Activated naive CD4-positive, alpha-beta T cell (primary cell): ENCODE measurements at places on chromosomes 11 and 22.

GRCh38 chr11:46036009-46036408, 85.2 kb downstream of the PHF21A start:
- DNase-seq, result no peak

DNA sequence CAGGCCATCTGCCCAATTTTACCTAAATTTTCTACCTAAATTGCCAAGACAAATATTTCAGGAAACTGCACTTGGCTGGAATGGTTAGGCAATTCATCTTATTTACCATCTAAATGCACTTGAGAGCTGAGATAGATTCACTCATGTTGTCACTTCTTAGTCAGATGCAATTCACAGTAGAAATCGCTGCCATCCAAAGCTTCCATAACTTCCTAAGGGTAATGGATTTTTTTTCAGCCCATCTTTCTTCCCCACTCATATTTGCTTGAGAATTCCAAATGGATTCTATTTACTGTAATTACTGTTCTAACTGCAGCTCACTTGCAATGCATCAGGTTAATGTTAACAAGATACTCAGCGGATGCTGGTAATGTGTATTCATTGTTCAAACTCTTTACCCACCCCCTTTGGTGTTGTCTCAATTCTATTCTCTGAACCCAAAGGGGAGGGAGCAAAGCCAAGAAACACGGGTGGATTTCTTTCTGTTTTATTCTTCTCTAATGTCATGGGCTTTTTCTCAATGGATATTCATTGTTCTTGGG, 96.0 kb downstream of the TENM4 start:
- DNase-seq, result no peak

DNA sequence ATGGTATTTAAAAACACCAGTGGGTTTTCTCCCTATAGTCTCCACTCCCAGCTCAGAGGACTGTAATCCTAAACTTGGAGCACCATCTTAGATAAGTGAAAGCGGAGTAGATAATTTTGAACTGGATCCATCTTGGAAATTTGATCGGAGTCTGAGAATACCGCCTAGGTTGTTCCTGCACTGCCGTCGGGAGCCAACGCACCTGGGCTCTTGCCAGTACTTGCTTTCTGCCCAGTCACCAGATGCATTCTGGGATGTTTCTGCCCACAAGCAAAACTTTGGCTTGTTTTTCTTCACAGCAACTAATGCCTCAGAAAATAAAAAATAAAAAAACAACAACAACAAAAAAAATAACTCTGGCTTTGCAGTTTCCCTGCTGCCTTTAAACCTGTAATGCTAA, 113.0 kb upstream of the MTMR2 start:
- DNase-seq, result no peak

DNA sequence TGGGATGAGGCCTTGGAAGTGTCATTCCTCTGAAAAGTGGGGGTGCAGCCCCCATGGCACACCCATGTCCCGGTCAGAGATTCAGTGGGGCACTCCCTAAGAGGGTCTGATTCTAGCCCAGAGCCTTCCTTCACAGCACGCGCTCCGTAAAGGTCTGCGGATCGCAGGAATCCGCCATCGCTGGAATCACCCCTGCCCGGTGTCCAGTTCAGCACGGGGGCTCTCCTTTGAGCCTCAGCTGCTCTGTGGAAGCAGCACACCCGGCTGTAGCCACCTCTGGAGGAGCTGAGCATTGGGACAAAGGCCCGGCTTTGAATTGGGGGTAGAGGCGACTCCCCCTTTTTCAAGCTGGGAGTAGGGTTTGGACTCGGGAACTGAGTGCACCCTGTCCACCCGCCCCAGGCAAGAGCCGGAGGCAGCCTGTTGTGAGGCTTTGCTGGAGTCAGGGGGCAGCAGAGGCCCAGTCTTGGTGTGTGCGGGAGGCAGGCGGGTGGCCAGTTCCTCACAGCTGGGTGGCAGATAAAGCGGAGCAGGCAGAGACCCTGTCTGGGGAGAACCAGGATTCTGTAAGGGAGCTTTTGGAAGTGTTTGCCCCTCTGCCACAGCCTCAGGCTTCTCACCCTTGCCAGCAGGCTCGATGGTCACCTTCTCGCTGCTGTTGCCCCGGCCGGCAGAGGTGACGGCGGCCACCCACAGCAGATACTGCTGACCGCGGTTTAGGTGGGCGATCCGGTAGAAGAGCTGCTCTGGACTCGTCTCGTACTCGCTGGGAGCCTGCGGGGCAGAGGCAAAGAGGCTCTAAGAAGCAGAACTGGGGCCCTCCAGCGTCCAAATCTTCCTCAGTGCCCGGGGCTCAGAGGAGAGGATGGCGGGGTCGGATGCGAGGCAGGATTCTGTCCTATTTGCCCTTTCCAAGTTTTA, 115.9 kb downstream of the CEP164 start:
- no peak for DNase-seq

DNA sequence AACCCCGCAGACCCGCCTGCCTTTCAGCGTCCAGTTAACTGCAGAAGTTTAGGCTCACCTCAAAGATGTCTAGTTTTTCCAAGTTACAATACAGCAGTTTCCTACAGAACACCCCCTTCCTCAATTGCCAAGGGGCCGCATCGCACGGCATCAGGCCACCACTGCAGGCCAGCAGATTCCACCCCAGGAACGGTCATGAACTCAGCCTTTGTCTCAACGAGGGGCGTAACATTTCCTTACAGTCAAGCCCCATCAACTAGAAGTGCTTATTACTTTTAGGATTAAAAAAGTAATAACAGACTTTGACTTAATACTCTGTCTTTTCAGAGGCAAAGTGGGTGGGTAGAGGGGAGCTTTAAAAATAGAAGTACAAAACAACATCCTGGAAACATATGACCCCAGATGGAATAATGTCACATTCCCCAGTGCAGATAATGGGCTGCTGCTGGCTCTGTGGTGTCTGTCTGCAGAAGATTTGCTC, 36.3 kb downstream of the PPP2R1B start:
- no peak for DNase-seq

DNA sequence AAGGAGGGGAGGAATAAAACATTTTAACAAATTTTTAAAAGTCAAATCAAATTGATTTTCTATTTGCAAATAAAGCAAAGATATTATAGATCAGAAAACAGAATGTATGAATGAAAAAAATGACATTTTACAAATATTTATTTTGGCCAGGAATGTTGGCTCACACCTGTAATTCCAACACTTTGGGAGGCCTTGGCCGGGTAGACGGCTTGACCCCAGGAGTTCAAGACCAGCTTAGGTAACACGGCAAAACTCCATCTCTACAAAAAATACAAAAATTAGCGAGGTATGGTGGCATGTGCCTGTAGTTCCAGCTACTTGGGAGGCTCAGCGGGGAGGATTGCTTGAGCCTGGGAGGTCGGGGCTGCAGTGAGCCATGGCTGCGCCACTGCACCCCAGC, 18.2 kb downstream of the THAP12 start:
- DNase-seq, result no peak

- DNase-seq, result no peak
These were observed 40.7 kb upstream of the RTL6 start for GRCh38 chr22:44538518-44539315.

- DNase-seq, result no peak
These were observed 5.6 kb upstream of the USP28 start for GRCh38 chr11:113880971-113881370.

DNA sequence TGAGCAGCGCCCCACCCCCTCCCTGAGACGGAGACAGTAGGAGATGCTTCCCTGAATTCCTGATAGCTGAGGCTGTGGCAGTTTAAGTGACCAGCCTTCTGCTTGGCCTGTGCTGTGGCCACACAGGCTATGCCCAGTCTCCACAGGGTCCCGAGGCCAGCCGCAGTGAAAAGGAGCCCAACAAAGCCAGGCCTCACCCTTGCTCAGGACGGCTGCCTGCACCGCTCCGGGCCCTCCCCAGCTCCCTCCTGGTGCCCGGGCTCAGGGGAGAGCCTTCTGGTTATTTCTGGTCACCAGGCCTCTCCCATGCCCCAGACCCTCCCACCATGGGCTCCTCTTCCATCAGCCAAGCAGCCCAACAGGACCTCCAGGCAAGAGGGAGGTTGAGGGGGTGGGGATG, 28.8 kb downstream of the LRRC10B start:
- no peak for DNase-seq

DNA sequence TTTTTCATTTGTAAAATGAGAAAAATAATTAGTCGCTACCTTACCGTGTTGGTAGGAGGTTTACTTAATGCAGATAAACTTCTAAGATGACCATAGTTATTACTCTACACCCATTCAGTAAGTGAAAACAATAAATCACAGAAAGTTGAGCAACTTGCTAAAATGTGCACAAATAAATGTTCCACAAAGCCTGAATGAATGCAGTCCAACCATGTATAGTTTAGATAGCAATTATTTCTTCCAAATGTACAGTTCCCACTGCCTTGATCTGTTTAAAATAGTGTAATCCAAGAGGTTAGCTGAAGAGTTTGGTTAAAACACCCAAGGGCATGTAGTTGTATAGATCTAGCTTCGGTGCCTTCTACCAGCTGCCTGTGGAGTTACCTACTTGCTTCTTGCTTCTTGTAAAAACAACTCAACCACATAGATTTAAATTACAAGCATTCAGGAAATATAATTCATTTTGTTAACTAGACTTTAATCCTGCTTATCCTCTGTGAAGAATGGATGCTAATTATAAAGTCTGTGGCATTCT, 106.3 kb upstream of the CARD18 start:
- no peak for DNase-seq

DNA sequence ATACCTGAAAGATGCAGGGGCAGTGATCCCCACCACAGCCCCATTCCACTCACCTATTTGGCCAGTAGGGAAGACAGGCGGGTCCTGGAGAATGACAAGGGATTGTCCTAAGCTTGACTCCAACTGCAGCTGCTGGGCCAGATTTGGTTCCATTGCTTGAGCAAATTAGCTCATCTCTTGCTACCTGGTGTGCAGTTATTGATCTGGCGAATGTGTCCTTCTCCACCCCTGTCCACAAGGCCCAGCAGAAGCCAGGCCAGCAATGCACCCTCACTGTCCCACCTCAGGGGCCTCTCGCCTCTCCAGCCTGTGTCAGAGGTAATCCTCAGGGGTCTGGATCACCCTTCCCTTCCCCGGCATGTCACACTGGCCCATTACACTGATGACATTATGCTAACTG, 23.3 kb downstream of the TSPAN32 start:
- no peak for DNase-seq

DNA sequence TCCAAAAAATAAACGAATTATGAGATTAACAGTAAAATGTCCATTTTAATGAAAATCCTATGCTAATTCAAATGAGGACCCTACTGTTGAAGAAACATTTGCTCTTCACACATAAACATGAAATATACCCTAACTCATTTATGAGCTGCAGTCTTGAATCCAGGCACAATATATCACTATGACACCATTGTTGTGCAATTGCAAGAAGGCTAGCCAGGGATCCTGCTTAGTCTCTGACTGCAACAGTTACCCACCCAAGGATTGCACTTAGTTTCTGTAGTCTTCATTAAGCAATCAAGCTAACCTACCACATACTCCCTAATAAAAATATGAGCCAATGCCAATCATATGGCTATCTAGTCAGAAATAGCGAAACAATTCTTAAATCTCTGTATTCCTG, 981.0 kb upstream of the FAT3 start:
- no peak for DNase-seq

DNA sequence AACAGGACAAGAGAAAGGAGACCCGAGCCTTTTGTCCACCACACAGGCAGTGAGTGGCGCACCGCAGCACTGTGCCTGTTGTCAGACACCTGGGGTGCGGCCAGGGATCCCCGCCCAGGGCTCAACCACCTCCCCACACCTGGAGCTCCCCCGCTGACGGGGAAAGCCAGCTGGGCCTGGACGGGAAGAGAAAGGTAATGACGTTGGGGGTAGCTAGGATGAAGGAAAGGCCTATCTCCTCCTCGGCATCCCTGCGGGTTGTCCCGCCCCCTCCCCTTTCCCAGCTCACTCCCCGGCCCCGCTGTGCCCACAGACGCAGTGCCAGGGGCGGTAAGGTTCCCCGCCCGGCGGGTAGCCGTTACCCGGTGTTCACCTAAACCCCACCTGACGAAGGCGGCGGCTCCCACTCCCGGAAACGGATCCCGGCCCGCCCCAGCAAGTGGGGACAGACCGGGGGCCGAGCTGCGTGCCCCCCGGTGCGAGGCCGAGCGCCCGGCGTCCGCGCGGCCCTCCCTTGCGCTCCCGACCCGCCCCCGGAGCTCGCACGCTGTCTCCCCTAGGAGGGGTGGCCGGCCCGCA, 495 bp downstream of the HYOU1 start:
- no peak for DNase-seq

DNA sequence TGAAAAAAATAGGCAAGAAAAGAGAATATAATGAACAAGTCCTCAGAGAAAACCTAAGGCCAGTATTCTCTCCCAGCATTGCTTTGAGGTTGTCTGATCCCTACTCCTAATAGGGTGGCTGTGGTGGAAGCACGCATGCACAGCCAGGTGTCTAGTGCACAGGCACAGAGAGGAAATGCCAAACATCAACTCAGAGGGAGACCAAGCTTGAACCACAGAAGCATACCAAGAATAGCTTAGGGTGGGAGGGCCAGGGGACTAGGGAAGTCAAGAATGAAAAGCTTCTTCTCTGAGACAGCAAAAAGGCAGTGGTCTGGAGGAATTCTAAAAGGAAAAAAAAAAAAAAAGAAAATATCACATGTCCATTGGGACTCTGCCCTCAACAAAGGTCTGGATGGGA, 244.1 kb upstream of the API5 start:
- DNase-seq, result no peak

GRCh38 chr22:25111579-25112517, 87.8 kb upstream of the CRYBB3 start:
- no peak for DNase-seq

DNA sequence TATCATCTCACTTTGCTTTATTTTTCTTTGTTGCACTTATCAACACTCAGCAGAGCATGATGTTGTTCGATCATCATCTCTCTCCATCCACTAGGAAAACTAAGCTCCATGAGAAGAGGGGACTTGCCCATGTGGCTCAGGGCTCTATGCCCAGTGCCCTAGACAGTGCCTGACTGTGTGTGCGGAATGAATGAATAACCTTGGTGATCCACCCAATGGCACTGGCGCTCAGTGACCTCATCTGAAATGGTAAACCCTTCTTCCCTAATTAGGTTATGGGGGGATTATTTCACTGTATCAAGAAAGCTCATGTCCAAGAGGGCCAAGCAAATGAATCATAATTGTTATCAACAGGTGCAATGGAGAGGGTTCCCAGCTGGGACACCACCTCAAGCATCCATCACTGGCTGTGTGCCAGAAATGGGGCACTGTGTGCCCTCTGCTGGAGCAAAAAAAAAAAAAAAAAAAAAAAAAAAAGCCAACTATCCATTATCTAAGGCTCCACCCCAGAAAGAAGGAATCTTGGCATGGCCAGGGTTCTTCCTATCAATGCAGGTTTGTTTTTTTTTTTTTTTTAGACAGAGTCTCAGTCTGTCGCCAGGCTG, 172.6 kb downstream of the LARGE1 start:
- no peak for DNase-seq

GRCh38 chr11:47104261-47104950, 72.3 kb downstream of the ARFGAP2 start:
- no peak for DNase-seq
